Stimulated activated naive CD4-positive, alpha-beta T cell treated with Interleukin-2 at 50 U/mL for 16 hours (primary cell): ENCODE measurements at places on chromosomes 11 and 22.

- DNase-seq, result no peak
Observed at GRCh38 chr11:64306563-64306875, 1.2 kb downstream of the ESRRA start.

DNA sequence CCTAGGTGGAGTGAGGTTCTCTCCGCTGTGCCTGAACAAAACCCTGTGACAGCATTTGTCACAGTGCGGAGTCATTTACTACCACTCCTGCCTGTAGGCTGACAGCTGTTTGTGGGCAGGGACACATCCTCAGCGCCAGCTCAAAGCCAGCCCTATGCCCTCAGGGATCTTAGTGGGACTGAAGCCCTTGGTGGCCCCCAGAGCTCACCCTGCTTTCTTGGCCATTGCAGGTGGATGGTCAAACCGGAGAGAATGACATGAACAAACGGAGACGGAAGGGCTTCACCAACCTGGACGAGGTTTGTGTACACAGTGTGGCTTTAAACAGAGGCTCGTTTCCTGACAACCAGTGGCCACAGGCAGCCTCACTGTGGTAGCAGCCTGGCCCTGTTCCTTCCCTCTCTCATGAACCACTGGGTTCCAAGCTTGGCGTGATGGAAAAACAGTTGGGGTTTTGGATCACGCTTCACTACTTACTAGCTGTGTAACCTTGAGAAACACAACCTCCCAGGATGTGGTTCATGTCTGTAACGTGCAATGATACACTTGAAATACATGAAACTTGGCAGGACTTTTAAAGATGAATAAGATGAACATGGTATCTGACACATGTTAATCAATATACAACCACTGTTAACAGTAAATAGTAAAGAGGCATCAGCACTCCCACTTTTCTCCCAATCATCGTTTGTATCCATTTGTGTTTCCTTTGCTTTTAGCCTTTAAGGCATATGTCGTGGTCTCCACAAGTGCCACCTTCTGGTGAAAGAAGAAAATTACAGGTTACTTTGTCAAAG lies 125.8 kb downstream of the MICAL2 start:
- DNase-seq, result peak; percentile 59

- no peak for DNase-seq
Observed at GRCh38 chr11:3008746-3009336, 16.7 kb upstream of the NAP1L4 start.

- DNase-seq, result no peak
Observed at GRCh38 chr11:125959931-125960330, 14.1 kb downstream of the VSIG10L2 start.

DNA sequence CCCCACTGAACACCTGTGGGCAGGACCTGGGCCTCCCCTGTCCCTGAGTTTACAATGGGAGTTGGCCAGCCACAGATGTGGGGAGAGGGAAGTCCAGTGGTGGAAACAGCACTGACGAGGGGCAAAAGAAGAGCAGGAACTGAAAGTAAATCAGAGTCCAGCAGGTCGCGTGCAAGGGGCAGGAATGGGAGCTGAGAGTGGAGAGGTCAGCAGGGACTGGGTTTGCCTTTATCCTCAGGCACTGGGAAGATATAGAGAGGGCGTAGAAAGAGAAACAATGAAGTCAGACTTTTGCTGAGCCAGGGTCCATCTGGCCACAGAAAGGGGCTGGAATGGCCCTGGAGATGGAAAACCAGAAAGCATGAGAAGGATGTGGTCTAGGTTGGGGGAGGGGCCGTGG lies 8.5 kb downstream of the P2RY6 start:
- DNase-seq, result no peak

GRCh38 chr11:43908191-43908590 lies 27.6 kb downstream of the ALKBH3 start:
- no peak for DNase-seq

- no peak for DNase-seq
Observed at GRCh38 chr11:68010090-68011041, at the start of gene ALDH3B1. ALDH3B1 (plus strand) TSS chr11:68010327; CDS start chr11:68015298, 4,971 bp downstream.

GRCh38 chr11:57260937-57261783 lies 24.1 kb upstream of the APLNR start:
- no peak for DNase-seq

DNA sequence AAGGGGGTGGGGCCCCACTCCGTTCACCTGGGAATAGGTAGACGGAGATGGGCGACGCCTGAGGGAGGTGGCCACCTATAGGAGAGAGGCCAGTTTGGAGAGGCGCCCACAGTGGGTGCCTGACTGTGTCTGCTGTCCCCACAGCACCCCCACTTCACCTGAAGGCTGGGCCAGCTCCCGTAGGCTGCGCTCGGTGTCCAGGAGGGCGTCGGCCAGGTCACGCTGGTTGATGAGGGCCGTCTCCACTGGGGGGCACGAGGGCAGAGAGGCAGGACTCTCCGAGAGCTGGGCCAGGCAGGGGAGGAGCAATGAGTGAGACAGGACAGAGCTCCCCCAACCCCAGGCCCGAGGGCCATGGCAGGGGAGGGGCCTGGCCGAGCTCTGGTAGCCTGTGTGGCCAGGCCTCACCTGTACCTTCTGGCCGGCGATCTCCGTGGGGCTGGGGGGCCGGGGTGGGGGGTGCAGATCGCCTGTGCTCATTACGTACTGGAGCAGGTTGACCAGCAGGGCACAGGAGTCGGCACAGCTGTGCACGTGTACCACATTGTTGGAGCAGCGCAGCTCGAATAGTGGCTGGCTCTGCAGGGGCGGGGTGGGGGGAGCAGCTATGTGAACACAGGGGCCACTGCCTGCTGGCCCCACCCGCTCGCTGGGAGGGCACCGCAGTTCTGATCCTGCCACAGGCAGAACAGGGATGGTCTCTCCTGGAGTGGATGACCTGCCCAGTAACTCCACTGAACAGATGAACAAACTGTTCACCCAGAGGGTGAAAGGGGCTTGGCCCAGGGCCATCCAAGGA lies 14.7 kb downstream of the ATG2A start:
- no peak for DNase-seq

GRCh38 chr11:16902182-16902581 lies 112.0 kb downstream of the PLEKHA7 start:
- peak; percentile 25 for DNase-seq

- DNase-seq, result no peak
Observed at GRCh38 chr11:77071671-77072605, 5.2 kb downstream of the CAPN5 start.

DNA sequence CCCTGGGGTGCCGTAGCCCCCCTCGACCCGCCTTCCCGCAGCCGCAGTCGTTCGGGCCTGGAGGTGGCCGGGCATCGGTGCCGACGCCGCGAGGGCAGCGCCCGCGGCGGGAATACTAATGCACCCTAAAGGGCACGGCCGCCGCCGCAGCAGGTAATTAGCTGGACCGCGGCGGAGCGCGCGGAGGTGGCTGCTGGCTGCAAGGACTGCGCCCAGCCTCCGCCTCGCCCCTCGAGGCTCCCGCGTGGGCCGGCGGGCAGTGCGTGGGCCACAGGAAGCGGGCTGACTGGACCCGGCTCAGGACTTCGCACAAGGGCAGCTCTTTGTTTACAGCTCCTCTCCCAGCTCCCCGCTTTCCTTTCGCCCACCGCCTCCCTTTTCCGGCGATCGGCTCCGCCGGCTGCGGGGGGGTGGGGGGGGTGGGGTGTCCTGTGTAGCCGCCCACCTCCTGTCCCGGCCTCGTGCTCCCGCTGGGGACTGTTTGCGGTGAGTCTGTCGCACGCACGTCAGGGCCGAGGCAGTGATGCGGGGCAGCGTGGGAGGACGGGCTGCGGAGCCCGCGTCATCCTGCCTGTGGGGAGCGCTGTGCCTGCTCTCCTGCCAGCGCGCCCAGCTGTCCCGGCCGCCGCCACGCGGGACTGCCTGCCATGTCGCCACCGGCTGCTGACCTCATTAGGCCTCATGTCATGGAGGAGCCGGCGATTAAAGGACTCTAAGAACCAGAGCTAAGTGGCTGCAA lies 53.2 kb downstream of the GRIK4 start:
- DNase-seq, result peak; percentile 10

DNA sequence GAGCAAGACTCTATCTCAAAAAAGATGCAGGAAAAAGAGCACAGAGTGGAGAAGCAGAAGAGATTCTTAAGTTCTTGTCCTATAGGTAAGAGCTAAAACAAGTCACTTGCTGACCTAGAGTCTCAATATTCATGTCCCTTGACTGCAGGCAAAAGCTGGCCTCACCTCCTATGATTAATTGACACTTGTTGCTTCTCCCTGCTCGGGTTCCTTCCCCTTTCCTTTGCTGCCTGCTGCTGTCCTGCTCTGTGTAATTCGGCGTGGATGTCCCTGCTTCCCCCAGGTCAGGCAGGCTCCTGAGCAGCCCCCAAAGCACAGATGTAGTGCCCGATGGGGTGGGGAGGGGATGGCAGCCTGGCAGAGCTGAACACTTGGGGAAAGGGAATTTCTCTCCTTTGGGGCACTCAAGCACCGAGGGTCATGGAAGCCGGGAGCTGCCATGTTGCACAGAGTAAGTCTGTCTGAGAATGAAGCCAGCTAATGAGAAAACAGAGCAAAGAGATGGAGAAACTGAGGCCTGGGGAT lies 60.8 kb upstream of the NUP50 start:
- no peak for DNase-seq

DNA sequence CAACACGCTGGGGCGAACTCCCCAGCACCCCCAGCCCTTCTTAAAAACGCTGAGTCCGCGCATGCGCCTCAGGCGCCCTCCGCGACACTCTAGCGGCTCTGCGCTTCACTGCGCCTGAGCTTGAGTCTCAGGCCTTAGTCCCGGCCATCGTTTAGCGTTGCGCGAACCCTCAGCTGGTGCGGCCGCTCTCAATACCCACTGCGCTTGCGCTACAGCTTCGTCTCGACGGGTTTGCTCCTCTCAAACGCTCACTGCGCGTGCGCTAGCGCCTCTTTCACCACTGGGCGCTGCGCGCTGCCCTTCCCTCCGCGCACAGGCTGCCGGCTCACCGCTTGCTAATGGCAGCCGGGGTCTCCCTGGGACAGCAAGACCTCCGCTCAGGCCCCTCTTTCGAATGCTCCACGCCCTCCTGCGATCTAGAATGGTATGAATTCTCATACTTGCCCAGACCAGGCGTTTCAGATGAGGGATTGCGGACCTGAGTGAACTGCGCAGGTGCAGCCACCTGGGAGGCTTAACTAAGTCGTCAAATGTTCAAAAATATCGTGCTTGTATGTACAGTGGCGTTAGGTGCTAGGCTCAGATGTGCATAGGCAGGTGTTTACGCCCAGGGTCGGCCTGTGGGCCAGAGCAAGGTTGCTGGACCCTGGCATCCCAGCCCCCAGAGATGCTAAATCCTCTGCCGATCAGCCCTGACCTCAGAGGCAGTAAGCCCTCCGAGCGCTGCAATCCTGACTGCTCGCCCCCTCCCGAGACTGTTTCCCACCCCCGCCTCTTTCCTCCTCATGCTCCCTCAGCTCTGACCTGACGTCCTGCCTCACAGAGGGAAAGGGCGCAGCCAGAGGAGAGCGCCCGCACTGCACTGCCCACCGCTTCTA lies at the start of gene SLC2A11:
TSS of gene SLC2A11 (plus strand) at position 270 of the 878 bp plus-strand sequence. CDS start at position 395, 125 bp downstream.
- peak; percentile 94 for DNase-seq

GRCh38 chr22:44906248-44906936 lies 103.4 kb downstream of the PHF21B start:
- no peak for DNase-seq

DNA sequence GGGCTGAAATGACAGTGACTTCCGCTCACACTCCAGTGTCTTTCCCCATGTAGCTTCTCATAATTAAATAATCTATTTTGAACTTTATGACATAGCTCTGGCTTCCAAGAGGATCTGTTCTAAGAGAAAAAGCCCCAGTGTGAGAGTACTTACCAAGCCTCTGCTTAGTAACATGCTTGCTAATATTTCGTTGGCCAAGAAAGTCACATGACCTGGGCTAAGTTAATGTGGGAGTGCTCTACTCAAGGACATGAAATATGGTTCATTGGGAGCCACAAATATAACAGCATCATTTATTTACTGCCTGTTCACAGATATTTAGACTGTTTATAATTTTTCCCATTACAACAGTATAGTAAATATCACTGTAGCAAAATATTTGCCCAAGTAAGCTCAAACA lies 42.5 kb downstream of the CCDC73 start:
- no peak for DNase-seq

GRCh38 chr11:11135820-11136476 lies 217.1 kb downstream of the CSNK2A3 start:
- no peak for DNase-seq

GRCh38 chr11:65445604-65446445 lies 23.2 kb downstream of the NEAT1 start:
- no peak for DNase-seq

DNA sequence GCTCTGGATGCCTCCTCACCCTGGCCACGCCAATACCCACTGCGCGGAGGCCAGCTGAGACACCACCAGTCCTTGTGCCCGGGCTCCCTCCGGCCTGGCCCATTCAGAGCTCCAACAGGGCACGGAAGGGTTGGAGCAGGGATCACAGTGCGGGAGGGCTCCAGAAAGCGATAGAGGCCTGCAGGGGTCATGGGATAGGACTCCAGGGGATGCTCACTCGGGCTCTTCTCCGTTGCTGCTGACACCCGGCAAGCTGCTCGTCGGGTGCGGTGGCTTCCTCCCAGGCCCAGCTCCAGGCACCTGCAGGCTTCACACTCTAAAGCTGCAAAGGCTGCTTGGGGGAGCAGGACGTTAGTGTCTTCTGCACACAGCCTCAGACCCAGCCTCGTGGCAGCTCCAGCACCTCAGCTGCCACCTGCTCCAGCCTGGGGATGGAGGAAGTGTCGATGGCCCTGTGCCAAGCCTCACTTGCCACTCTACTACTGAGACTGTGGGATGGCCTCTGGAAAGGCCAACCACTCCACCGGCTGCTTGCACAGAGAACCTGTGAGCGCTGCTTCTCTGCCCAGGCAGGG lies 10.6 kb downstream of the WNT7B start:
- no peak for DNase-seq

GRCh38 chr11:119816660-119817059 lies 87.7 kb upstream of the NECTIN1 start:
- no peak for DNase-seq

DNA sequence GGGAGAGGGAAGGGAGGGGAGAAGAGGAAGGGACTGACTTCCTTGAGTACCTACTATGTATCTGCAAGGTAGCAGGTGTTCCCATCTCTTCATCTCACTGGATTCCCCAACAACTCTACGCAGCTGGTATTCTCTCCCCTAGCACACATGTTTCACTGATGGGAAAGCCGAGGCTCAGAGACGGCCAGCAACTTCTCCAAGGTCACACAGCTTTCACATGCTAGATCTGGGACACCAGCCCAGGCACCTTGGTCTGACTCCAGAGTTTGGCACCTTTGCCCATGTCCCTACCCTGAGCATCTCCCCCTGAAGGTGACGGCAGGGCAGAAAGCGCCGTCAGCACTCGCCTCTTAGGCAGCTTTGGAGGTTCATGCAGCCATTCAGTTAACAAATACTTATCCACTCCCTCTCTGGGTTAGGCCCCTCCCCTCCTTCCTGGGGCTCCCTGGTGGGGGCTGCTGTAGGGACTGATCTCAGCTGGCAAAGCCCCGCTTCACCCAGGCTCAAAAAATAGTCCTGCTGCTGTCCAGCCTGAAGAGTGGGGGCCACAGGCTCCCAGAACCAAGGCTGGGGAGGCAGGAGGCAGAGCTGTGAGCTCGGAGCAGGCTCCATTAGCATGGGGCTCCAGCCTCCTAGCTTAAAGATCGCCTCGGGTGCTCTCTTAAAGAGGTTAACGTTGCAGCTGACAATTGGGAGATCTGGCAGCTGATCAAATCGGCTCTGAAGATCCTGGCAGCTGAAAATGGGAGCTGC lies 79.4 kb downstream of the IGLL1 start:
- DNase-seq, result no peak
